ENCODE measurements at places on chromosomes 12 and 14.

GRCh38 chr14:69066396-69067171, 86.3 kb downstream of the DCAF5 start:
- no peak for DNase-seq

DNA sequence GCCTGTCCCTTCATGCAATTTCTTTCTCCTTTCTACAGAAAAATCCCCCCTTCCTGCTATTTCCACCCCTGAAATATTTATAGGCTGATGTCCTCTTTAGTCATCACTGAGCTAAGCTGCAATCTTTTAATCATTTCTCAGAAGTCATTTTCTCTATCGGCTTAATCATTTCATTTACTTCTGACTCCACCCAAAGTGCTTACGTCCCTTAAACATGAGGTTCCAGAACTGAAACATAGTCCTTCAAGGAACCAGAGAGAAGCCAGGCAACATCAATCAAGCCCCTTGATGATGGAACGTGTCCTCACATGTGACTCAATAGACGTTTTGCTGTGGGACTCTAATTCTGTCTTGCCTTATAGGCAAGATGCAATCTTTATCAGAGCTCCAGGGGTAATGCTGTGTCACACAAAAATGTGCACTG, 148.7 kb upstream of the KRR1 start:
- no peak for DNase-seq

DNA sequence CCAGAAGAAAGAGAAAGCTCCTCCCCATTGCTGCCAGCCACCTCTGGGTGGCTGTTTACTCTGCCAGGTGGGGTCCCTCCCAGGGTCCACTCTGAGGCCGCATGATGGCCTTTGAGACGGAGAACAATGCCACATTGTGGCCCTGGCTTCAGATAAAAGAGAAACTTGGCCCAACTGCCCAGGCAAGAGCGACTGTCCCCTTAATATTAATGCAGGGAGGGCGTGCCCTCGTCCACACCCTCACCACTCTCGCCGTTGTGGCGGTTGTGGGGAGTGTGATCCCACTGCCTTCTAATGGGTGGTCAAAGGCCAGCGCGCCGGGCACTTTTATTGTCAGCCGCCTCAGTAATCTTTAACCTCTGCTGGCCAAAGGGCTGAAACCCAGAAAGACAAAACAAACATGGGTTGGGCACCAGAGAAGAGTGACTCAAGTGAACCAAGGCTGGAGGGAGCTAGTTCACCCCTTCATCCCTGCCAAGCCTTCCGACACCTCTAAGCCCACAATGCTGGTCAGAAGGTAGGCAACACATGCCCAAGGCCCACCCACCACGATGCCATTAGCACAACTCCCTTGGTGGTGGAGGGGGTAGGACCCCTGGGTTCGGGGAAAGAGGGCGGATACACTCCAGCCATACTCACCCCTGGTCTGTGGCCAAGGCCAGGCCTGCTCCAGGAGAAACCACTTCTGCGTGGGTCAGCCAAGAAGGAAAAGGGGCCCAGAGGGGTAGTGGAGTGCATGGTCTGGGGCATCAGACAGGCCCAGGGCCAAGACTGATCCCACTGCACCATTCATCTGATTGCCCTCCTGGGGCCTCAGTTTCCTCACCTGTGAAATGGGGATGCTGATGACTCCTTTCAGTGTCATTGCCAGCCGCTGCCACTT, 44.5 kb upstream of the BCL11B start:
- no peak for DNase-seq

- DNase-seq, result no peak
Measured at GRCh38 chr12:57416039-57416996, 14.5 kb downstream of the R3HDM2 start.

DNA sequence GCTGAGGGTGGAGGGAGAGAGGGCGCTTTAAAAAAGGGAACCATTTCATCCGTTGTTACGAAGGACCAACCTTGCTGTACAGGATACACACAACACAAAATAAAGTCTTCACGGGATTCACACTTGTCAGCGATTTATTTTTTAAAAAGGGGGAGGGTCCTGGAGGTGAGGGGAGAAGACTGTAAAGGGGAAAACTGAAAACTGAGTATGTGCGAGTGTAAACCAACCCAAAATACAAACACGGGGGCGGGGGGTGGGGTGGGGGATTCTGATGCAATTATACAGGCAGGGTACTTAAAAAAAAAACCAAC, 499 bp upstream of the PRKAG1 start:
- no peak for DNase-seq

DNA sequence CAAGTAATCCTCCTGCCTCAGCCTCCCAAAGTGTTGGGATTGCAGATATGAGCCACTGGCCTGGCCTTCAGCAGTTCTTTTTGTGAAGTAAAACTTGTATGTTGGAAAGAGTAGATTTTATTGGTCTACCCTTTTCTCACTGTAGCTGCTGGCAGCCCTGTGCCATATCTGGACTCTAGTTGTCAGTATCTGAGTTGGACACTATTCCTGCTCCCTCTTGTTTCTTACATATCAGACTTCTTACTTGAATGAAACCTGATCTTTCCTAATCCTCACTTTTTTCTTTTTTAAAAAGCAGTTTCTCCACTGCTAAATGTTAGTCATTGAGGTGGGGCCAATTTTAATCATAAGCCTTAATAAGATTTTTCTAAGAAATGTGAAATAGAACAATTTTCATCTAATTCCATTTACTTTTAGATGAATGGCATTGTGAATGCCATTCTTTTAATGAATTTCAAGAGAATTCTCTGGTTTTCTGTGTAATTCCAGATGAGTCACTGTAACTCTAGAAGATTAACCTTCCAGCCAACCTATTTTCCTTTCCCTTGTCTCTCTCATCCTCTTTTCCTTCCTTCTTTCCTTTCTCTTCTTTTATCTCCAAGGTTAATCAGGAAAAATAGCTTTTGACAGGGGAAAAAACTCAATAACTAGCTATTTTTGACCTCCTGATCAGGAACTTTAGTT, 88.7 kb downstream of the APAF1 start:
- DNase-seq, result no peak

- DNase-seq, result peak; percentile 93
Measured at GRCh38 chr12:128137140-128137539, 129.8 kb upstream of the TMEM132C start.

DNA sequence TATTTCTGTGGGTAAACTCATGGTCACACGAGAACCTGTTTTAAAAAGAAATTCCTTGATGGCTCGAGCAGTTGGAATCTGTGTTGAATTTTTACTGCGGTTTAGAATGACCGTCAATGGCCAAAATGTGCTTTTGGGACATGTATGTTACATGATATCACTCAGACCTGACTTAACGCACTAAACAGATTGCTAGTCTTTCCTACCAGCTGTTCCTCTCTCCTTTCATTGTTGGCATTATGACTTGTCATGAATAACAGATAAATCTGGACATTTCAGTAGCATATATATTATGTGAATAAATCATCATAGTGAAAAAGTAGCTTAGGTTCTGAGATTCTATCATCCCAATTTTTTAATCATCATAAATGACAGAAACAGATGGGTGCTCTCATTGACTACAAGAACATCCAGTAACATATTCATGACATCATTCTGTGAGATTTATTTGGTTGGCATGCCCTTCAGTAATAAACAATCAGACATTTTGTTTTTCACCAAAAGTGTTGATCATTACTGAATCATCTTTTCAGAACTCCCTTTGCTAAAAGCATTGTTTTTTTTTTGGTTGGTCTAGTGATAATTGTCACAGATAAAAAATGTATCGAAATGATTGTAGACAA, 57.9 kb upstream of the NAV3 start:
- no peak for DNase-seq

GRCh38 chr14:70006699-70007098, 127.5 kb downstream of the SMOC1 start:
- no peak for DNase-seq

- DNase-seq, result no peak
Measured at GRCh38 chr14:32587461-32587860, 258.4 kb downstream of the AKAP6 start.

- no peak for DNase-seq
Measured at GRCh38 chr14:59707778-59708561, 131.4 kb upstream of the CCDC175 start.

GRCh38 chr14:103137689-103138300, 14.5 kb downstream of the TNFAIP2 start:
- DNase-seq, result no peak

GRCh38 chr12:70005864-70006618, 181.0 kb downstream of the MYRFL start:
- no peak for DNase-seq

- DNase-seq, result no peak
Measured at GRCh38 chr14:102234331-102235264, 70.4 kb downstream of the MOK start.

DNA sequence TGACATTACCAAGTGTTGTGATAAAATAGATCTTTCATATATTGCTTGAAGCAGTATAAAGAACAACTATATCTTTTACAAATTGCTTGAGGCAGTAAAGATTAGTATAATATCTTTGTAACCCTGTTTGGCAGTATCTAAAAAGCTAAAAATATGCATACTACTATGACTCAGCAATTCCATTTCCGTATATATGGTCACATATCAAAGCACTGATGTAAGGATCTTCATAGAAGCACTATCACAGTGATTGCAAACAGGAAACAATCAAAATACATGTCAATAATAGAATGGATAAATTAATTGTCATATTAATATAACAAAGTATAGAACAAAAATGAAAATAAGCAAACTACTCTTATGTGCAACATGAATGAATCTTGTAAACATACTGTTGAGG, 158.4 kb upstream of the IGF1 start:
- no peak for DNase-seq

DNA sequence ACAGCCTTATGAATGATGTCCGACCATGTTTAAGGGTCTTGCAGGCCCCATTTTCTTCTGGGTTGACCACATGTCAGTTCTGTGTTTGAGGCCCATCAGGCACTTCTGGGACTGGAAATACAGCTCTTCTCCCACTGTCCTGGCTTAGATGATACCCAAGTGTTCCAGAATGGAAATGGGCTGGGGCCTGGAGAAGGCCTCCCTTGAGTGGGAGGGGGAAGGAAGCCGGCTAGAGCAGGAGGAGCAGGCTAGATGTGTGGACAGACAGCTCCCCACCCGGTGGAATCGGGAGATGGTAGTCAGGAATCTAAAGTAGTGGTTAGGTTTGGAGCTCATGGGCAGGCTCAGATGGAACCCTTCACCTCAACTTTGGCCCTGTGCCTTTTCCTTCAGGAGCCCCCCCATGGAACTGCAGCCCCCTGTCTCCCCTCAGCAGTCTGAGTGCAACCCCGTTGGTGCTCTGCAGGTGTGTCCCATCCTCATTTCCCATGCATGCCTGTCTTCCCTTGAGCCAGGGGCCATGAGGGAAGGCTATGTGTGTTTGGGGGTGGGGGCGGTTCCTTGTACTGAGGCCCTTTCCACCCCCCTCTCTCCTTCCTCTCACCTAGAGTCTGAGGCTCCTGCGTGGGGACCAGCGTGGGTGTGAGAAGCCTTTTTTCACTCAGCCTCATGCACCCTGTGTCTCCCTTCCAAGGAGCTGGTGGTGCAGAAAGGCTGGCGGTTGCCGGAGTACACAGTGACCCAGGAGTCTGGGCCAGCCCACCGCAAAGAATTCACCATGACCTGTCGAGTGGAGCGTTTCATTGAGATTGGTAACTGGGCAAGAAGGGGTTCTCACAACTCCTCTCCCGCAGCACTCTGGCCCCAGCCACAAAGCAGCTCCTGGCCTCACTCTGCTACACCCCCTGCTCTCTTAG, 3.0 kb downstream of the NPFF start:
- no peak for DNase-seq

GRCh38 chr12:127963933-127964332, 303.0 kb upstream of the TMEM132C start:
- no peak for DNase-seq

DNA sequence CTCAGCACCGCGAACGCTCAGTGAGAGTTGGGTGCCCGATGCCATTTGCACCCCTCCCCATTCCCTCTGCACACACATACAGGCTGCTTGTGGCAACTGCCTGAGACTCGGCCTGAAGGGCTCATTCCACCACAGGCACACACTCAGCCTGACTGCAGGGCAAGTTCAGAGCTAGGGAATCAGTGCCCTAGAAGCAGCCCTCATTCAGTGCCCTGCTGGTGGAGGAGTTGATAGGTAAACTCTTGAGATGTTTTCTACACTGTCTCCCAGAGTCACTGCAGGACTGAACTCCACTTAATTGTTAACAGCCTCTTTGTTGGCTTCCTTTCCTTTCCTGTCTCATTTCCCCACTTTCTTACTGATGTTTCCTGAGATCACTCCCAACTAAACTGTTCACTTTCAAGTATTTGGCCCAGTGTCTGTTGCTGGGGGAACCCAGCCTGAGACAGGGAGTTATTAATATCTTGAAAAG, 16.9 kb downstream of the PPP1R36 start:
- DNase-seq, result no peak

DNA sequence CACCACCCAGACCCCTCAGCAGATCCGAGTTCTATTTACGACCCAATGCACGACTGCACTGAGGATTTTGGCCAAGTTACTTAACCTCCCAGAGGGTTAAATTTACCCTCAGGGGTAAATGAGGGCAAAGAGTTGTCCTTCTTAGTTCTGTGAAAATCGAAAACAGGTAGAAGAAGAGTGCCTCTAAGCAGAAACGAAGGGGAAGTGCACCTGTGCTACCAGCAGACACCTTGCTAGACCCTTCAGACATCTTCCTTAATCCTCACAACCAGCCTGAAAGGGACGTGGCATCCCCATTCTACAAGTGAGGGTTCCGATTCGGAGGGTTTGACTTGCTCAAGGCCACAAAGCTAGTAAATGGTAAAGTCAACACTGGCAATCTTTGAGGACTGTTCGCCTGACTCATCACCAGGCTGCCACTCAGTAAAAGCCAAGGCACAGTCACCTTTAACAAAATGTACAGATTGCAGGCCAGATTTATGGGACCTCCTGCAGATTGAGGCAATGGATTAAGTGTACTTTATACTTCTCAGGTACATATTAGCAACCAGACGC, 1.6 kb downstream of the GSG1 start:
- DNase-seq, result peak; percentile 42

- DNase-seq, result no peak
Measured at GRCh38 chr12:132351751-132352495, 22.5 kb upstream of the GALNT9 start.

DNA sequence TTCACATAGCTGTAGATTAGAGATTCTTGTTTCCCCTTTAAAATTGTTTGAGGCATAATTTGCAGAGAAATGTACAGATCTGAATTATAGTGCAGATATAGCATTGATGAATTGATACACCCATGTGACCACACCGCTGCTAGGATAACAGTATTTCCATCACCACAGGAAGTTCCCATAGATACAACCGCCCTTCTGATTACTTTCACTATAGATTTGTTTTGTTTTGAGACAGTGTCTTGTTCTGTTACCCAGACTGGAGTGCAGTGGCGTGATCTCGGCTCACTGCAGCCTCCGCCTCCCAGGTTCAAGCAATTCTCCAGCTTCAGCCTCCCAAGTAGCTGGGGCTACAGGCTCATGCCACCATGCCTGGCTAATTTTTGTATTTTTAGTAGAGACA, 8.8 kb upstream of the ASPG start:
- DNase-seq, result no peak

DNA sequence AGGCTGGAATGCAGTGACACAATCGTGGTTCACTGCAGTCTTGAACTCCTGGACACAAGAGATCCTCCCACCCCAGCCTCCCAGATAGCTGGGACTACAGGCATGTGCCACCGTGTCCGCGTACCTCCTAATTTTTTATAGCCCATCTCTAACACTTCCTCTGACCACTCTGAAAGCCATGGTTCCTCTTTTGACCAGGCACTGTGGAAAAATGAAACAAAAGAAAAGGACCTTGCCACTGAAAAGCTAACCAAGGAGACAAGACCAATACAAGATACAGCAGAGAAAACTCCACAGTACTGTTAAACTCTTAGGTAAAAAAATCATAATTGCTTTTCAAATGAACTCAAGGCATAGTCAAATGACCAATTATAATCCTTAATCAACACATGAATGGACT, 233.3 kb downstream of the NEDD1 start:
- DNase-seq, result no peak

GRCh38 chr12:108629824-108630476, 3.7 kb downstream of the SELPLG start:
- DNase-seq, result no peak

Measured in Karpas-422 (cell line).